ENCODE measurements at places on chromosomes 4 and X.
A peak's percentile ranks its signal among the peaks of the same experiment; 100 is the strongest.

DNA sequence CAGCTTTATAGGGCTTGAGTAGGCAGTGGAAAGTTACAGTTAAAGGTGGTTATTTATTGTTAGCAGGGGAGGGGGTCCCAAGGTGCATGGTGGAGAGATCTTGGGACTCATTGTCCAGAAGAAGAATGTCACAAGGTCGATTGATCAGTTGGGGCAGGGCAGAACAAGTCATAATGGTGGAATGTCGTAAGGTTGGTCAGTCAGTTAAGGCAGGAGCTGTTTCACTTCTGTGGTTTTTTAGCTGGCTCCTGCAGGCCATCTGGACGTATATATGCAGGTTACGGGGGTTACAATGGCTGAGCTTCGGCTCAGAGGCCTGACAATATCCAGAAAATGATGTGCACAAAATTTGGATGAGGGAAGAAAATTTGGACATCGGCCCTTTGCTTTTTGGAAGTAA, 7.1 kb downstream of the OFD1 start:
- no peak for DNase-seq

GRCh38 chr4:118326585-118326984, 26.2 kb downstream of the PRSS12 start:
- DNase-seq, result no peak

DNA sequence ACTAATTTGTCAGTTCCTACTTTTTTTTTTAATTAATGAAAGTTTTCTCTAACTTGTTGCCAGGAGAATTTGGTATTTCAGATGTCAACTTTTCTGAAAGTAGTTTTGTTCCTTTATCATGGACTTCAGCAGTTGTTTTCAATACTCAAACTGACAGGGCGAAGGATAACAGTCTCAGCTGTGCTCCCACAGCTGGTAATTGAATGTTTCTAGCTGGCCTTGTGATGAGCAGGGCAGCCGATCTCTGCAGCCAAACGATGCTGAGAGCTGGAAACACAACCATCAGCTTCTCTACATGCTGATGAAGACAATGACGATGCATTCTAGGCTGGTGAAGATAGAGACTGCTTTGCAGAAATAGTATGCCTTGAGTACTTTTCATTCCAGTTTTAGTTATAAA, 130.0 kb upstream of the MAP9 start:
- no peak for DNase-seq

DNA sequence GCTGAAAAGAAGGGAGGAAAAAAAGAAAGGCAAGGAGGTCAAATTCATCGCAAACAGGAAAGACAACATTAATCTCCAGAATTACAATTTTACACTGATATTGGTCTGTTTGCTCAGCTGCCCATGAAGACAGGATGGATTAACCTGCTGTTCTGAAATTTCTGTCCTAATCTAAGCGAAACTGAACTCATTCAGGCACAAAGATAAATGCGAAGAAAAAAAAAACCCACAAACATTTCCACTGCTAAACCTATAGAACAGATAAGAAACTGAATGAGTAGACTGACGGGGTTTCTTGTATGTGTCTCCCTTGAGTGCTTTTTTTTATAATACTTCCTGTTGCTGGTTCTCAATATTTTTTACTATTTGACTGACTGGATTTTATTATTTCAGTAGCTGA, 251.8 kb upstream of the FTHL17 start:
- no peak for DNase-seq

- DNase-seq, result no peak
Measured at GRCh38 chr4:5124876-5125275, 73.6 kb downstream of the STK32B start.

DNA sequence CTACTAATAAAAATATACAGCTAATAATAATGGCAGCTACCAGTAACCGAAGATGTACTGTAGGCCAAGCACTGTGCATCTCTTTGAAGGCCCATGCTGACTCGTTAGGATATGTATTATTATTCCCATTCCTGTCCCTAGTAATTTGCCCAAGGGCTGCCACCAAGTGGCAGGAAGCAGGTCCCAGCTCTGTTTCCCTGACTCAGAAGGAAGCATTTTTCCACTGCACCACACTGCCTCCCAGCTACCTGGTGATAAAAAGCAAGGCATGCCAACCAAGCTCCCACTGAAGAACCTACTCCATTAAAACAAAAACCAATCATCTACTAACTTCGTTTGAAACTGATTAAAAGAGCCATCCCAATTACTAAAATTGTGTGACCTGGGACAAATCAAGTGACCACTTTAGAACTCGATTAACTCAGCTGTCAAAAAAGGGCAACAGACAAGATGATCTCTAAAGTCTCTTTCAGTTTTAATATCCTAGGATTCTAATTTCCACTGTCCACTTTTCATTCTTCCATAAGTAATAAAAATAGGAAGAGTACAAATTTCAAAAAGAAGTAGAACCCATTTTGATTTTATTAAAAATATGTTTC, 24.3 kb upstream of the PGM2 start:
- DNase-seq, result peak; percentile 58

GRCh38 chr4:42641656-42642055, 15.2 kb downstream of the ATP8A1 start:
- no peak for DNase-seq

- DNase-seq, result peak; percentile 45
Measured at GRCh38 chr4:184792950-184793555, 32.7 kb downstream of the ACSL1 start.

DNA sequence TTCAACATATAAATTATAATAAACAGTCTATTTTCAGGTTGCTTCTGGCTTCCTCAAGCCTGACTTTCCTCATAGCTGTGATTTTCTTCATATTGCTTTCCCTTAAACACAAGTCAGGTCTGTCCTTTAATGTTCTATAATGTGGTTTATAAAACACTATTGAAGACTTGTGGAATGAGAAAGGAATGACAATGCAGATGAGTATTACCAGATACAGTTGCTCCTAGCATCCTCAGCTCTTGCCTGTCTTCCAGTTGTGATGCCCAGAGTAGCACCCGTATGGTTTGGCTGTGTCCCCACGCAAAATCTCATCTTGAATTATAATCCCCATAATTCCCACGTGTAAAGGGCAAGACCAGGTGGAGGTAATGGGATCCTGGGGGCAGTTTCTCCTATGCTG, 265.7 kb upstream of the BOD1L1 start:
- no peak for DNase-seq

DNA sequence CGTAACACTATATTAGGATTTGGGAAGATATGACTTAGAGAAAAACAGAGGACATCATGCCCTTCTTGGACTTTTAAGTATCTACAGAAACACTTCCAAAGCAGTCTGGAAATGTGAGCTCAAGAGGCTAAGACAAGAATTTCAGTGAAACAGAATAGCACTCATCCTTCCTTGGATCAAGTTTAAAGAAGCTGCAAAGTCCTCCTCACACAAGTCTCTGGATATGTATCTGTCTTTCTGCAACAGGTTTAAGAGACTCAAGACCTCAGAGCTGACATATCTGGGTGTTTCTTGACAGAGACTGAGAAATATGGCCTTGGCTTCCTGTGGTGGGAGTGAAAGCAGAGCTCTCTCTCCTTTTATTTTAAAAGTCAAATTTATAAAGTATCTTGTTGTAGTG, 82.5 kb upstream of the GIMD1 start:
- DNase-seq, result no peak

DNA sequence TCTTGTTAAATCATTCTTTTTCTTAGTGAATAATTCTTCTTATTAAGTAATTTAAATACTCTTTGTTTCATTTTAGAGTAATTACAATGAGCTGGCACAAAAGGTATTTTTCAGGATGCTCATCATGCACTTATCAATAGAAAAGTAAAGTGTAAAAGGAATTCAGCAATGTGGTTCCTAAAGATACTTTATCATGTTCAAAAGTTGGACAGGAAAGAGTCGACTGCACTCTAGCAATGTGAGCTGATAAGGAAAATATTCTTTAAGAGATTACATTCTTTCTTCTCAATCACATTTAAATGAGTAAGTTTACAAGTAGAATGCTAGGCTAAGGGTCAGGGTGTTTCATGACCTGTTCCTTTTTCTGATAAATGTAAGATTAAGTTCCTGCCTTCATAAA, 609.5 kb upstream of the FAM241A start:
- no peak for DNase-seq

DNA sequence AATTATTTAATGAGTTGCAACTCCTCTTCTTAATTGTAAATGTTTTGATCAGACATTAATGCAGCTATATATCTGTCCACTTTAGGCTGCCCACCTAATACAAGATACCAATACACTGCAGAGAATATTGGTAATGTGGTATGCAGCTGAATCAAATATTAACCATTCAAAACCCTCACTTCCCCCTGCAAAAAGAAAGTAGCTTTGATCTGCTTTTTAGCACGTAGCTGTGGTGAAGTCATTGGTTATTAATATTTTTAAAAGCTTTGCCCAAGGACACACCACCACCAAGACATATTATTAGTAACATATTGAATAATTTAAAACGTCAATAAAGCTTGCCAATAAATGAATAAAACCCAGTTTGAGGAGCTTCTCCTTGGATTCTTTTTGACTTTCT, 28.6 kb upstream of the CYP2U1 start:
- no peak for DNase-seq

DNA sequence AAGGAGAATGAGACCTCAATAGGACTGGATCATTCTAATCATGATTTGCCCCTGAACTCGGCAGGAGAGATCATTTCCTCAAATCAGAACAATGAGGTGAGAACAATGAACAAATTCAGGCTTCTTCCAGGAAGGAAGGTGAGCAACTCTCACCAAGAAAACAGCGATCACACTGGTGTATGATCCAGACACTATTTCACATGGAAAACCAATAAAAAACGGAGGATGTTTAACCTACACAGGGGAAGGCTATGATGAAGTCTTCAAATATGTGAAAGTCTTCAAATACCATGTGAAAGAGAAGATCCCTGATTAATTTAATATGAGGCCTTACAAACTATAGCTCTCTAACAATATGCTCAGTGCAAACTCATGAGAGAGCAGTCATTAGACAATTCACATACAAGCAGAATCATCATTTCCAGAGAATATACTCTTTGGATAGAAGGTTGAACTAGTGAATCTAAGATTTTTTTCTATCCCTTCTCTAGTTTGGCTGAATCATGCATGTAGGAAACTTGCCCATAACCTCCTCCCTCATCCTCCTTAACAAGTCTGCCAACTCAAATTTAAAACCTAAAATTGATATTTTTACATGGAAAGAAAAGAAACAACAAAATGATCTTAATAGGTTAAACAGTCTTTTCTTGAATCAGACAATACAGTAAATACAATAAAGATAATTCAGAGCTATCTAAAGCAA, 122.5 kb downstream of the ADAMTS3 start:
- DNase-seq, result no peak

DNA sequence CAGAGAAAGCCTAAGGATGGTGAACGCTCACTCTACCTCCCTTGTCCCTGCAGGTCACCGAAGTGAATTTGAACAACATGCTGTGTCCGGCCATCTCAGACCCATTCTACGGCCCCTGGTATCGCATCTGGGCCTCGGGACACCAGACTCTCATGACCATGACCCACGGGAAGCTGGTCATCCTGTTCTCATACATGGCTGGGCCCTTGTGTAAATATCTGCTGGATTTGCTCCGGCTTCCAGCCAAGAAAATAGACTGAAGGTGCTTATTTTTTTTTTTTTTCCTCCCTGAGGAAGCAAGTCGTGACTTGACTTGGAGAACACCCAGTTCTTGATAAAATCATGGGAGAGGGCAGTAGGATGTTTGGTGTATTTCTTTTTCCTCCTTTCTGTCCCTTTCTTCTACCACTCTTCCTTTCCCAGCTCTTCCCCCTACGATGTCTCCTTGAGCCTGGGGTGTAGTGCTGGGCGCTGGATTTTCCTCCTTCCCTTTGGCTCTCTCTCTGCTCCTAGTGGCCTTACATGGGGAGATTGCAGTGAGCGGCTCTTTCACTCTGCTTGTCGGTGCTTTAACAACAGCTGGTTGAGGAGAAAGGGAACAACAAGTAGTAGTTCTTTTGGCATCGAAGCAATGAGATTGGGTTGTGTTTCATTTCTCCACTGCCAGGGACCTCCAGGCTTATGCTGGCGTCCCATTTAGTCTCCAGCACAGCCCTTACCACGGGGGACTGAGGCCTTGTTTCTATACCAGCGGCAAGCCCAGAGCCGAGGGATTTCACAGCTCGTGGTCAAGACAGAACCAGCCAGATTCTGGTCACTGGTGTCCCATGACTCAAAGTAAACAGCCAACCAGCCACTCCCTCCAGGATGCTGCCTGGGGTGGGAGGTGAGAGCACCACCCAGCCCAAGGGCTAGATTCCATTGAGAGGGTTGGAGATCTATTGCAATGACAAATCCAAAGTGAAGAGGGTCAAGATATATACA, 144.4 kb downstream of the AMMECR1 start:
- no peak for DNase-seq

- no peak for DNase-seq
Measured at GRCh38 chr4:159378056-159378616, 275.3 kb downstream of the RAPGEF2 start.
